ENCODE measurements at places on chromosomes 1 and 21.

DNA sequence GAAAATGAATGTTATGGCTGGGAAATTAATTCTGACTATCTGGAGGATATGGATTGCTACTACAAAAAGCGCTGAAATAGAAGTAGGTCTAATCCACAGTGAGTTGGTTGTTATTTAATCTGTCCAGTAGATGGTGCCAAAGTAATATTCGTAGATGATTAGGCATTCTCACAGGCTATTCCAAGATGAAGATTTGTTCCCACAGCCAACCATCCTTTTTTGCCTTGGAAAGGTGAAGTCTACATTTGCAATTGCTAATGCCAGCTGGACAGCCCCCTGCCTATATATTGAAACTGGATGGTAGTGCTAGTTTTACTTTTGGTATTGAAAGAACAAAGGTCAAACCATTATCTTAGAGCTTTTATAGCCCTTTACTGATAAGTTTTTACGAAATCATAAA is 43.8 kb downstream of the RBM11 start:
- DNase-seq: peak; percentile 12

GRCh38 chr1:95548211-95548610 is 314.2 kb downstream of the RWDD3 start:
- no peak for DNase-seq

- no peak for DNase-seq
Measured at GRCh38 chr1:155962599-155963211, 15.6 kb downstream of the ARHGEF2 start.

GRCh38 chr1:91685994-91686393 is 185.3 kb downstream of the CDC7 start:
- no peak for DNase-seq

DNA sequence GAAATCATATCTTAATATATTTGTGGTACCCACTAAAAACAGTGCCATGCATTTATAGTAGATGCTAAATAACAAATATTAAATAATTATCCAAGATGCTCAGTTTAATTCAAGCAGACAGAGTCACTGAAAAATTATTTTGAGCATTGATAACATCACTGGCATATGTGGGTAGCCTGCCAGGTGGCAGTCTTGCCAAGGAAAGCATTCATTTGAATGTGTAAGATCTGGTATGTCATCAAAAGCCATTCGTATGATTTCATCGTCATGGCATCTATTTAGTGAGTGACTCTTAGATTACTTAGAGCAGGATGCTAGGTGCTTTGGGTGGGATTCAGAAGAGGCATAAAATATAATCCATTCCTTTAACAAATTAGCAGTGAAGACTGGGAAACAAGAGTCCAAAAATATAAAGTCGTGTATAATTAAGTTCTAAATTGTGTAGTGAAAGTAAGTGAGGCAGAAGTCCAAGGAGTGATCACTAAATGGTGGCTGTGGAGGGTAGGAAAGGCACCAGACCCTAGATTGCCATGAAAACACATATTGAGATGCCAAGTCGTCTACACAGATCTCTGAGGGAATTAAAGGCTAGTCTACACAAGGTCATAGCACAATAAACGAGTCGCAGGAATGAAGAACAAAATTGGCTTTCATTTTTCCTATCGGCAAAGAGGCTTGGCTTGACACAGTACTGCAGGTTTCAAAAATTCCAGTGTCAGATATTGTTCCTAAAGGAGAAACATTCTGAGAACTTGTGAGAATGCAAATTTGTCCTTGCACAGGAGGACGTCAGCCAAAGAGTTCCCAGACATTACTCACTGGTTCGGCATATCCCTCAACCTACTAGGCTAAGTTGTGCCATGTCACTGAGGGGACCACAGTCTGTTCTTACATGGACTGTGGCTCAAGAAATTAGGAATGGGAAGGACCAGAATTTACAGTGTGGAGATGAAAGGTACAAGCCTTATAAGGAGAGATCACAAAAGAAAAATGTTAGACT is 130.8 kb downstream of the LYPLAL1 start:
- no peak for DNase-seq
